Right forelimb (tissue), 1 donor: ENCODE measurements at places on chromosomes 5 and 9.

DNA sequence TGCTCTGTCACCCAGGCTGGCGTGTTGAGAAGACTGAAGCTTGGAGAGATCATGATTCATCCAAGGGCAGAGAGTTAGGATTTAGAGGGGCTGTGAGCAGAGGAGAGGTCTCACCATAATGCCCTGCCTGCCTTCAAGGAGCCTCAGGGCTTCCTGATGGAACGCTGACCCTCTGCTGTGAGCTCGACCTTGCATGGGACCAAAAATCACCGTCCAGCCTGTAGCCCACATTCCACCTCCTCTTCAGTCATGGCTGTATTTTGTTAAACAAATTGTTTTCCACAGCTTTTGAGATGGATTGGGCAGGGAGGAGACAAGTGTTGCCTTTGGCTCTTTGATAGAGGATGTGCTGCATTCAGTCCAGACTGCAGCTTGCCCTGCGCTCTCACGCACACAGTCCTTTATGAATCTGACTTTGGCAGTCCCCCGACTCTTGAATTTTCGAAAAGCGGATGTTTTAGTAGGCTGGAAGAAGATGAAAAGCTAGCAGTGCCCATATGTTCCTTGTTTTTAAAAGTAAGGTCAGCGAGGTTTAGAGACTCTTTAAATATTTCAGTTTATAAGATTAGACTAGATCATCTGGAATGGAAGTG is 79.5 kb downstream of the MVB12B start:
- DNase-seq = no peak

GRCh38 chr9:125258160-125258785 is 3.4 kb upstream of the GAPVD1 start:
- DNase-seq = no peak

DNA sequence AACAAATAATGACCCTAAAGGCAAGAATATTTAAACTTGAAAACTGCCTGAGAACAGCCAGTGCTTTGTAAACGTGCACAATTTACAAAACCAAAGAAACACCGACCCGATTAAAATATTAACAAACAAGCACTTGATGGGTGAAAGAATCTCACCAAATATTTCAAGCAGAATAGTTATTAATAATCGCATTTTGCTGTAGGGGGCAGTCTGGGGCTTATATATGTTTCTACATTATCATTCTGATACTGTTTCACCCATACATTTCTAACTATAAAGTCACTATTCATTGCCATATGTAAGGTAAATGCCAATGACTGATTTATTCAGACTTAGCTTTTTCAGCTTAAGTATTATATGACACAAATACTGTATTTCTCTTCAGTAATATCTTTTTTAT is 37.7 kb downstream of the UBAP2 start:
- DNase-seq = no peak

DNA sequence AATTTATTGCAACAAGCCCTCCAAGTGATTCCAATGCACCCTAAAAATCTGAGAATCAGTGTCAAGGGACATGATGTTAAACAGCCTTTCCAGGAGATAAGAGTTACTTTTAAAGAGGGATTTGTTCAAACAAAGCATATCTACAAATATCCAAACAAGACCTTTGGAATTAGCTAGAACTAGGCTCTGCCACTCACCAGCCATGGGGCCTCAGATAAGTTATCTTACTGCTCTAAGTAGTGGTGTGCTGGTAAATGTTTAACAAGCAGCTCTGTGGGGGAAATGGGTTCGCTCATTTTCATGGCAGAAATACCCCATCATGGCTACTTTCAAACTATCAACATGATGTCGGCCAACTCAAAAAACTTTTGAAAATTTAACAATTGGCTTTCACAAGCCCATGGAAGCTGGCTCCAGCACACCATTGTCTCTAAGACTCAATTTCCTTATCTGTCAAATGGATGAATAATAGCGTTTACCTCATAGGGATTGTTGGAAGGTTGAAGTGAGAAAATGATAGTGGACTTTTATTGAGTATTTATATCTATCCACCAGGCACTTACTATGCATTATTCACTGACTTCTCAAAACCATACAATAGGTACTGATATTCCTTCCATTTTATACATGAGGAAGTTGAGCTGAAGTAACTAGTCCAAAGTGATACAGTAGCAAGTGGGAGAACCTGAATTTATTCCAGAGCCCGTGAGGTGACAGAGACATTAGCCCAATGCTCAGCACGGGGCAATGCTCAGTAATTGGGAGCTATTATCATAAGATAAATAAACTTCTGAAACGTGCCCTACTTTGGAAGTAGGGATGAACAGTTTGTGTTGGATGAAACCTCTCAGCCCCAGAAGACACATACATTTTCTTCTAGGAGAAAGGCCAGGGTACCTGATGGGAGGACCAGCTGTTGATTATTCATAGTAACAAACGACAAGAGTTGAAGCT is 43.2 kb downstream of the SH3RF2 start:
- DNase-seq = no peak

DNA sequence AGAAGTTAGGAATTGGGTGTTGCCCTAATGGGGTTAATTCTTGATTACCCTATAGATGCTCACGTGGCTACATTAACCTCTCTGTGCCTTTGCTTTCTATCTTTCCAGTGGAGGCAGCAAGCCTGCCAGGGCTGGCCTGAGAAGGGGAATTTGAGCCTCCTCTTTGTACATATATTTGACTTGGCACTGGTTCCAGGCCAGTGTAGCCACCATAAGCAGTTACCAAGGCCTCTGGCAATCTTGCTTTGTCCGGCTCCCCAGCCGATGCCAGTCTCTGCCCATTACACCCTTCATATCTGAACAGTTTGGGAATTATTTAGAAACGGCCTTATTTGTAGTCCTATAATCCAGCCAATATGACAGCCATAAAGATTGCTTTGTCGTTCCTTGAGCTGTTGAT is 58.6 kb upstream of the PPARGC1B start:
- no peak for DNase-seq

GRCh38 chr9:79768194-79768593 is 196.4 kb downstream of the TLE4 start:
- DNase-seq = no peak

- DNase-seq = no peak
Measured at GRCh38 chr5:11851965-11852716, 52.1 kb downstream of the CTNND2 start.

GRCh38 chr5:118844351-118844750 is 144.0 kb downstream of the DTWD2 start:
- no peak for DNase-seq

DNA sequence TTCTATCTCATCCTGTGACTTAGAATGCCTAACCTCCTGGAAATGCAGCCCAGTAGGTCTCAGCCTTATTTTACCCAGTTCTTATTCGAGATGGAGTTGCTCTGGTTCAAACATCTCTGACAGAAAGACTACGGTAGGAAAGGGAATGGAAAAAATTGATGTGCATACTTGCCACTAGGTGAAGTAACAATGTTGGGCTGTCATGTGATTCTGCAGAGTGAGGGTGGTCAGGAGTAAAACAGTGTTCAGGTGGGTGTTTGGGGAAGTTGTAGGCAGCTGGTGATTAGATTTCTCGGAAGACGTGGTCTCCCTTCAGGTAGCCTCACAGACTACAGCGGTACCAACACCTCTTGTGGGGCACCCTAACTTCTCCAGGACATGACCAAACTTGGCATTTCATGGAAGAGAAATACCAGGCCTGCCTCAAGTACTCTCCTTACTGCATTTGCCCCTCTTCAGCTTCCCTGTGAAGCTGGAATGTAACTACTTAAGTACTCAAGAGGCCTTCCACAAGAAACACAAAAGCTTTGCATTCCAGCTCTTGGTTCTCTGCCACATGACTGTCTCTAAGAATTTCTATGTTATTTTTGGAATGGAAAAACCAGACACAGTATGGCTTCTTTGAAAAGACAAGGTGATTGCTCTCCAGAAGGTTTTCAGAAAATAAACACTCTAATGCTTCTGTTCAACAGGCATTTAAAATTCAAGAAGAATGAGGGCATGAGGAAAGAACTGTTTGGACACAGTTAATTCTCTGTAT is 17.4 kb upstream of the ENTREP1 start:
- no peak for DNase-seq

- peak; percentile 73 for DNase-seq
Measured at GRCh38 chr9:130433168-130433946, 11.4 kb upstream of the ASS1 start.

DNA sequence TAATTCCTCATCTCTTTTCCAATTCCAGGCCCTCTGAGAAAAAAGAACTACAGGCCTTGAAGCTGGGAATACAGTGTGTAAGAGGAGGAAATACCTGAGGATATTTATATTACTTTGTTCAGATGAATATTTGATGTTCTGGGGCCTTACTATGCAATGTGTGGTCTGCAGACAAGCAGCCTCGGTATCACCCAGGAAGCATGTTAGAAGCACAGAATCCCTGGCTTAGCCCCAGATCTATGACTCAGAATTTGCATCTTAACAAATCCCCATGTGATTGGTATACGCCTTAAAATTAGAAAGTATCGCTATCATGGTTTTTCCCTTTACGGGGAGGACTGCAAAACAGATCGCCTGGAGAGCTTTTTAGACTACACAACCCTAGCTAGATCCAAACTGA is 121.0 kb downstream of the JAKMIP2 start:
- no peak for DNase-seq

GRCh38 chr5:133236541-133236951 is 184.7 kb downstream of the HSPA4 start:
- no peak for DNase-seq

GRCh38 chr5:112511920-112512319 is 92.8 kb upstream of the EPB41L4A start:
- no peak for DNase-seq

DNA sequence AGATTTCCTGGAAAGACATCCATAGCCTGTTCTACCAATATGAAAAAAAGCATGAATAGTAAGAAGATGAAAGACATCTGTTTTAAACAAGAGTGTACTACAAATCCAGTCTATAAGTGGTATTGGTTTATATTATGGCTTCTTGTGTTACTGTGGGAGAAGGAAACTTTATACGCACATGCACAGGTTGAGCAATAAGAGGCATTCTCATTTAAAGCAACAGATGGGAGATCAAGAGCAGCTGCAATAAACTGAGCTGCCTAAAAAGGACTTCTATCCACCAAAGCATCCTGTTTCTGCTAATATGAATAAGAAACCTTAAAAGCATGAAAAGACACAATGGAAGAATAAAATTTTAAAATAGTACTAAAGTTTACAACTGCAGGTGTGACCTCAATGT is 8.6 kb upstream of the PCDHB1 start:
- no peak for DNase-seq

GRCh38 chr9:110758201-110758600 is 89.6 kb downstream of the MUSK start:
- no peak for DNase-seq

- no peak for DNase-seq
Measured at GRCh38 chr5:22593592-22593991, 259.6 kb downstream of the CDH12 start.

- no peak for DNase-seq
Measured at GRCh38 chr9:136494531-136495215, 11.8 kb upstream of the SEC16A start.

- no peak for DNase-seq
Measured at GRCh38 chr5:181127907-181128626, 2.9 kb downstream of the OR2V1 start.

- no peak for DNase-seq
Measured at GRCh38 chr5:88952996-88953643, 70.1 kb upstream of the MEF2C start.

DNA sequence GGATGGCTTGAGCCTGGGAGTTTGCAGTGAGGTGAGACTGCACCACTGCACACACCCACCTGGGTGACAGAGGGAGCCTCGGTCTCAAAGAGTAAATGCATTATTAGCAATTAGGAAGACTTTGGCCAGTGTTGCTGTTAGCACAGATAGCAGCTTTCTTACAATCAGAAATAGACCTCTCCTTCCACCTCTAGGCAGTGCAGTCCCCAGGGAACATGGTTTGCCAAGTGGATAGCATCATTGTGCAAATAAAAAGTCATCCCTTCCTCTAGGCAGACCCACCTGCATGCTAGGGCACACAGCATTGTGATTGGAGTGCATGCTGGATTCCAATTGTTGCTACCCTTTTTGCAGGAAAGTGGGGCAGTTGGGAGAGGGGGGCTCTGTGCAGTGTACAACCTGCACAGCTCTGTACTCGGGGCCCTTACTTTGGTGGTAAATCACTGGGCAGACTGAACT is 77.9 kb upstream of the KLF9 start:
- DNase-seq = no peak

DNA sequence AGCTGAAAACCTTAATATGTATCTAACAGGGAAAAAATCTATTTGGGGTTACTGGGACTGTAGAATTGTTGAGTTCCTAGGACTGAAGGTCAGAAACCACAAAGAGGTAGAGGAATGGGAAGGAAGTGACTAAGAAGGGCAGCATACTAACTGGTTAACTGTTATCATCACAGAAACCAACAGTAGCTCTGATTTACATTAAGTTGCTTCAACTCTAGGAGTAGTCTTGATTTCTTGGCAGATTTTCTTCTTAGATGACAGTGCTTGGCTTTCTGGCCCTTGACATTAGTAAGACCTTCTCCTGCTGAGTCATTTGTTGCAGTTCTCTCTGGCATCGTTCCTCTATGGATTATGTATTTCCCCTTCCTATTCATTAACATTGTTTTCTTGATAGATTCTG is 116.1 kb upstream of the RASA1 start:
- DNase-seq = no peak

DNA sequence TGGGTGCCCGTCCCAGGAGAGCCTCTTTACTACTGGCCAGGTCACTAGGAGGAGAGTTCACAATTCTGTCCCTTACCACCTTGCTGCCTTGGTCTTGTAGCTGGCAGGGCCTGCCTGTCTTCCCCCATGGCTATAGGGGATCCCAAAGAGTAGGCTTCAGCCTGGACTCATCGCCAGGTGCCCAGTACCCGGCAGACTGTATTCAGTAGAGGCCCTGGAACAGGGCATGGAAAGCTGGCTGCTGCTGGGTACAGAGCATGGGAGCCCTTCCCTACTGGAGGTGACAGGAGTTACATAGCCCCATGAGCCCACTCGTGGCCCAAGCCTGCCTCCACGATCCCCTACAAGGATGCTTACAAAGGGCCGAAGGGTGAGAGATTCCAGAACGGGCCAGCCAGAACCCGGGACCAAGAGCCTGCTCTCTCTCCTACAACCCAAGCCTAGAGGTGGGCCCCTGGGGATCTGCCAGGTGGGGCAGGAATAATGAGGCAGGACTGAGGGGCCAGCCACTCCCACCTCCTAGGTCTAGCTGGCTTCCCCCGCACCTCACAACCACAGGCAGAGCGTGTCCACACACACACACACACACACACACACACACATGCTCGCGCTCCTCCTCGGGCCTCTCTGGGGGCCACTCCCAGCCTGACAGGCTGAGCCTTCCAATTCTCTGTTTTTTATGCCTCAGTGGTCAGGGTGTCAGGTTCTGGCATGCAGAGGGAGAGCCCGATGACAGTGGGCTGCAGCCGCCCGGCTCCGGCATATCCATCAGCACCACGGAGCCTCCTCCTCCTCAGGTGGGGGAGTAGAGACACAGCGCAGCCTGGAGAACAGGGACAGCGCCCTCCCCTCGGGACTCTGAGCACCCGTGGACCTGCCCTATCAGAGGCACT is 186.0 kb downstream of the PAX5 start:
- DNase-seq = no peak

GRCh38 chr5:40385544-40385943 is 294.2 kb upstream of the PTGER4 start:
- DNase-seq = no peak

GRCh38 chr5:107342371-107342770 is 328.4 kb downstream of the EFNA5 start:
- DNase-seq = no peak
